Activated CD8-positive, alpha-beta T cell treated with anti-CD3 and anti-CD28 coated beads for 36 hours (primary cell): ENCODE measurements at places on chromosomes 12 and 14.

- DNase-seq, result no peak
Observed at GRCh38 chr12:49974677-49975317, 2.0 kb downstream of the AQP6 start.

DNA sequence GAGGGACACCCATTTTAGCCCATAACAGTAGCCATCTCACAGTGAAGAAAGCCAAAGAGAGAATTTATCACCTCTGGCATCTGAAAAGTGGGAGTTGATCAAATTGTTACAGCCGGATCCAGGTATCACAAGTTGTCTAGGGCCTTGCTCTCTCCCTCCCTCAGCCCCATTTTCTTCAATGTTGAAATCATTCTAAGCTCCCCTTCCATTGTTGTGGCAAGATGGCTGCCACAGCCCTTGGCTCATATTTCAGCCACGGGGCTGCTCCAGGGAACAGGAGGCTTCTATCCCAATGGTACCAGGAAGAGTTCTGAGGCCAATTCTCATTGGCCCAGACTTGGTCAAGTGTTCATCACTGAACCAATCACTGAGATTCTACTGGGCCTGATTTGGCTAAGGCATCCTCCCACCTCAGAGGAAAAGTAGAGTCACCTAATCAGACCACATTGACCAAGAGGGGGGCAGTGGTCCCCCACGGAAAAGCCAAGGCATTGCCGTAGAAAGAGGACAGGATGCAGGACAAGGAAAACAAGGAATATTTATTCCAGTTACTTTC, 106.2 kb downstream of the GPATCH2L start:
- DNase-seq, result no peak

- DNase-seq, result no peak
Observed at GRCh38 chr14:85421186-85421877, 108.6 kb upstream of the FLRT2 start.

DNA sequence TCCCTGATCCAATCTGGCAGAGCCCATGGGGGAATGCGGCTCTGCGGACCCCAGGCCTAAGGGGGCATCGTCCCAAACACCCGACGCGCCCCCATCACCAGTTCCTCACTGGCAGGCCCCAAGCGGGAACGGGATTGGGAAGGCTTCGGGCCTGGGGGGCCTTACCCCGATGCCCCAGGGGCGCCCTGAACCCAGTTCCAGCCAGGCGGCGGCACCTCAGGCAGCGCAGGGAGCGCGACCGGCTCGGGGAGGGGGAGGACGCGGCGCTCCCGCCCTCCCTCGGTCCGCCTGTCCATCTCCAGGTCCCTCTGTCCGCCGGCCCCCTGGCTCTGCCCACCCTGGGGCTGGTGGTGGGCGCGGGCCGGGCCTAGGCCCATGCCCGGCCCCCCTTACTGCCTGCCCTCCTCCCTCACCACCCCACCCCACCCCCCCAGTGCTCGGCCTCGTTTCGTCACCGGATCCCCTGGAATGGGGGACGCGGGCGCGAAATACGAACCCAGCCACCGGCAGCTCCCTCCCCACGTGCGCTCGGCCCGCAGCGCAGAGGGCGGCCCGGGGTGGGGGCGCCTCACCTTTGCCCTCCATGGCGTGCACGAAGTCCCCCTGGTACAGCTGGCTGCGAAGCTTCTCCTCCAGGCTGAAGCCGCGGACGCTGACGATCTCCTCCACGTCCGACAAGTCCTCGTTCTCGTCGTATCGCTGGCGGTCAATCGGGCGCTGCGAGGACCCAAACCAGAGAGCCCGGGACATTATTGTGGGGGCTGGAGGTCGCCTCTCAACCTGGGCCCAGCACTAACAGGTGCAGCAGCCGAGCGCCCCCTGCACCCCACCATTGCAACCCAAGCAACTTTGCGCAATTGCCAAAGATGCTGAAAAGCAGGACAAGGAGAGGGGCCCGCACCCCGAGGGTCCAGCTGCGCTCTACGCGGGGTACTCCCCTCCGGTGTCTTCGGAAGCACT, 2.3 kb downstream of the KDM2B start:
- peak; percentile 41 for DNase-seq

DNA sequence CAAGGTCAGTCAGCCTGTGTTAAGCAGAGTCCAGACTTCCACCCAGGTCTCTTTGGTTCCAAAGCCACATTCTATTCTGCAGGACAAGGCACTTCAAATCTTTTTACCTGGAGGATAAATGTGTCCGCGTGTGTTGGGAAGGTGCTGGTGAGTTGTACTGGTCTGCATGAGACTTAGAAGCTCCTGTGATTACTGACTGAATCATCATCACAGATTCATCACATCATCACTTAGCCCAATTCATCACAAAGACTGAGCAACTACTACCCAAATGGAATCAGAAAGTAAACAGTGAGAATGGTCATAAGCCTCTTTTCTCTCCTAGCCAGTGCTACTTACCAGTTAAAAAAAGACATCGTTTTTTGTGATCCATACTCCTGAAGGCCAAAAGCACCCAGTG, 5.3 kb downstream of the SLC15A5 start:
- no peak for DNase-seq

- DNase-seq, result peak; percentile 72
Observed at GRCh38 chr12:47361389-47362021, 281.7 kb upstream of the AMIGO2 start.
